ENCODE measurements at places on chromosomes 6 and 20.

DNA sequence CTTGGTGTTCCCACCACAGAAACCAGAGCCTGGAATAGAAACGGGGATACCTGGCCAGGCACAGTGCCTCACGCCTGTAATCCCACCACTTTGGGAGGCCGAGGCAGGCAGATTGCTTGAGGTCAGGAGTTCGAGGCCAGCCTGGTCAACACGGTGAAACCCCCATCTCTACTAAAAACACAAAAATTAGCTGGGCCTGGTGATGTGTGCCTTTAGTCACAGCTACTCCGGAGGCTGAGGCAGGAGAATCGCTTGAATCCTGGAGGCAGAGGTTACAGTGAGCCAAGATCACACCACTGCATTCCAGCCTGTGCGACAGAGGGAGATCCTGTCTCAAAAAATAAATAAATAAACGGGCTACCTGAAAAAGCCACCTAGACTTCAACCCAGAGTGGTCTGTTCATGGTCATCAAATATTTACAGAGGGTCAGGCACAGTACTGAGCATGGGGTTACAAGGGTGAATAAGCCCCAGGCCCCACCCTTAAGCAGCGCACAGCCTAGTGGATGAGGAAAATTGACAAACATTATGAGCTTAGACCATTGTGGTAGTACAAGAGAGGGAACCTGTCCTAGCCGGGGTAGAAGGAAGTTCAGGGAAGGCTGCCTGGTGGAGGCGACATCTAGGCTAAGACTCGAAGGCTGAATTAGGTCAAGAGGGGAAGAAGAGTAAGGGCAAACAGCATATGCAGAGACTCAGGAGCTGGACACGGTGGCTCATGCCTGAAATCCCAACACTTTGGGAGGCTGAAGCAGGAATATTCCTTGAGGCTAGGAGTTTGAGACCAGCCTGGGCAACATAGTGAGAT lies 7.2 kb upstream of the PCIF1 start:
- DNase-seq = no peak

DNA sequence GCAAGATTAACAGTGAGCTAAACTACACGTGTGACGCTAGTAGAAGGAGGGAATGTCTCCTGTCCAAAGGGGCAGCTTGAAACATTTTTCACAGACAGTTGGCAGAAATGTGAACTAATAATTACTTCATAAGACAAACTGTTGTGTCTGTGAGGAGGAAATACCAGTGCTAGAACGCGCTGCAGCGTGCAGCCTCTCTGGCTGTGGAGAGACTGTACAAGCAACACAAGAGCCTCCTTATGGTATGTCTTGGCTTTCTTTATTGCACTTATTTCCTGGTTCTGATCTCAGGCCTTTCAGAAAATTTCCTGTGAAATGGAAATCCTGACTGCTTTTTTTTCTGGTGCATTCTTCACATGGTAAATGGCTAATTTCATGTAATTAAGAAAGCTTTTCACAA lies 25.3 kb upstream of the TIAM2 start:
- DNase-seq = no peak

DNA sequence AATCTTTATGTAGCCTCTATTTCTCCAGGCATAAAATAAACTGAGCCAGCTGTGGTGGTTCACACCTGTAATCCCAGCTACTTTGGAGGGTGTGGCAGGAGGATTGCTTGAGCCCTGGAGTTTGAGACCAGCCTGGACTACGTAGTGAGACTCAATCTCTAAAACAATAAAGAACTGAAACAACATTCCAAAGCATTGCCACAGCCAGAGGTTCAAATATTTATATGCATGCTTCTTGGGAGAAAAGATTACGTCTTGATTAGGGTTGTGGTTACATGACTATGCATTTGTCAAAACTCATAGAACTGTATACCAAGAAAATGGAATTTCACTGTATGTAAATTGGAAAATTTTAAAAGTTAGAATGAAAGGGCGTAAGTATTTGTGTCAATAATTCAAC lies 27.7 kb upstream of the PAX1 start:
- no peak for DNase-seq

DNA sequence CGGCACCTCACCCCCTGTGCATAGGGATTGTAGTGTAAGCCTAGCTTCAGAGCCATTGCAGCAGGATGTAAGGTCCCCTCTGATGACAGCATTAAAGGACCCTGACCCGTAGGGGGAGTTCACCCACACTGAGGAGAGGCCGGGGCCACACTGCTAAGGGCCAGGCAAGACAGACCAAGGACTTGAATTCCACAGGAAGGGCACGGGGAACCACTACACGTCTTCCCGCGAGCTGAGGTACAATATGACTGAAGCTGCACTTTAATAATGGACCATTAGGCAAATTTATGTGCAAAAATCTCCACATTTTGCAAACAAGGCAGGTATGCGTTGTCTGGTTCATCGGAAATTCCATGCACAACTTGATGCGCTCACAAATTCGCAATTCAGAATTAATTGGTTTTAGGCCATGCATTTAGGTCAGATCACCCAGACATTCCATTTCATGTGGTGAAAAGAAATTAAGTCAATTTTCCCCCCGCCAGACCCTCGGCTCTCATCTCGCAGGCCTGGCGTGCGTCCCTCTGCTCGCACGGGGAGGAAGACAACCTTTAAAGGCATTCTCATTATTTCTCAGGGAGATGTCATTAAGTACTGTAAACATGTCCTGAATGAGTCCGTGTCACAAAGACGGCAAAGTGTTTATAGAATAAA lies 111.8 kb downstream of the FOXA2 start:
- DNase-seq = no peak

GRCh38 chr6:68701159-68701558 lies 66.1 kb downstream of the ADGRB3 start:
- DNase-seq = no peak

DNA sequence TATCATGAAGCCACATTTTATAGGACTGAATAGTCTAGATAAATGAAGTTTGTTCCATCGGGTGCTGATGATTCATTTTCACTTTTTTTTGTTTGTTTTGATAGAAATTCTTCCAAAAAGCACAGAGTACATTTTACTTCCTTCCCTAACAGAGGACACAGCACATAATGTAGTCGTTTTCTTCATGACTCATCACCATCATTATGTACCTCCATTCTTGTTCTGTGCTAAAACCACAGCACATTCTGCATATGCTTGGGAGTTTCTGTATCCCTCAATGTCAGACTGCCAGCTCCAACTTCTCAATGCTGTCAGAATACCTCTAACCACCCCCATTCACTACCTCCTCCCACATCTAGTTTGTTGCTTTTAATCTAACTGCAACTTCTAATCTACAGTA lies 1004.9 kb upstream of the ADGRB3 start:
- DNase-seq = no peak

GRCh38 chr6:42817907-42818306 lies 36.1 kb downstream of the BICRAL start:
- no peak for DNase-seq

DNA sequence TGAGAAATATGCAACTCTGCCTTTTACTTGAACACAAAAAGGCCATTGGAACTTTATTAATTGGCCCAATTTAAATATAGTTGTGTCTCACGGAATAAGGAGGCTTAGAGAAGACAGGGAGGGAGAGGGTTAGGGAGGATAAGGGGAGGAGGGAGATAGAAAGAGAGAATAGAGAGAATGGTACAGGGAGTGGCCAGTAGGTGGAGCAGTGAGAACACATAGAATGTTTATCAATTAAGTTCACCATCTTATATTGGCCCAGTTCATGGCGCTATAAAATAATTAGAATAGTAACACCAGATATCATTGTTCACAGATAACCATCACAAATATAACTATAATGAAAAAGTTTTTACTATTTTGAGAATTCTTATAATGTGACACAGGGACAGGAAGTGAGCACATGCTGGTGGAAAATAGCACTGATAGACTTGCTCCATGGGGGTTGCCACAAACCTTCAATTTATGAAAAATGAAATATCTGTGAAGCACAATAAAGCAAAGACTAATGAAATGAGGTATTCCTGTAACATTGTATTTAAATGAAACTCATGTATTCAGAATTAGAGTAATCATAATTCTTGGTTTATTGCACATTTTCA lies 374.1 kb upstream of the MANEA start:
- DNase-seq = peak; percentile 1

DNA sequence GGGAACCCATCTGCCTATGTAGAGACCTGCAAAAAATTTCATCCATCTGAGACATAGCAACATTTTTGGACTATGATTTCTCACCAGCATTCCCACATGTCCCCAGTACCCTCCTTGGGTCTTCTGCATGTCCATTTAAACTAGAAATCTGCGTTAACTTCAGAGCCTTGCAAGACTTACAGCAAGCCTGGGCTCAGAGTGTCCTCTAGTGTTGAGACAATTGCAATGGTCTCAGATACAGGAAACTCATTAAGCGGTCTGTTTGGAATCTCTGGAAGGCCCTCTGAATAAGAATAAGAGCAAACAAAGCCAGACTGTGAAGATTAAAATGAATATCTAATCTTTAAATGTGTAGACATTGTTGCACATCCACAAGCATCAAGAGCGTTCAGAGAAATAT lies 20.5 kb upstream of the PI3 start:
- DNase-seq = no peak

All from T1000 (cell line).